ENCODE measurements at places on chromosomes 2 and 18. TPM values are rescaled to one million over a fixed set of nuclear protein-coding genes. Genes with fewer than 3 reads are reported as not detected.

PROM2 gene
- total RNA-seq: not detected

CSRNP3 gene
- not detected for total RNA-seq

NT5C1B gene
- total RNA-seq: not detected

NEU4 gene
- total RNA-seq: 0.25 TPM

POMC gene
- not detected for total RNA-seq

GPR55 gene
- total RNA-seq: not detected

TRIB2 gene
- 0.65 TPM for total RNA-seq

ANKRD62 gene
- not detected for total RNA-seq

RHBDD1 gene
- total RNA-seq: 10.8 TPM

GAL3ST2 gene
- total RNA-seq: 0.33 TPM

HRH4 gene
- total RNA-seq: not detected

CNGA3 gene
- total RNA-seq: not detected

KYNU gene
- total RNA-seq: 252 TPM

TNFAIP6 gene
- total RNA-seq: 1.2 TPM

GDF7 gene
- total RNA-seq: 0.09 TPM

DCDC2C gene
- not detected for total RNA-seq

MOCOS gene
- 2.7 TPM for total RNA-seq

GALNT5 gene
- 2.4 TPM for total RNA-seq

SIGLEC15 gene
- total RNA-seq: not detected

SLC4A3 gene
- total RNA-seq: 3.7 TPM

PTGR3 gene
- 12.7 TPM for total RNA-seq

HSBP1L1 gene
- total RNA-seq: 15.3 TPM

LGALSL gene
- total RNA-seq: 10.1 TPM

GREB1 gene
- total RNA-seq: 3.7 TPM

SCG2 gene
- 1.2 TPM for total RNA-seq

CETN1 gene
- not detected for total RNA-seq

GPR75 gene
- total RNA-seq: 2.0 TPM

SERPINB4 gene
- not detected for total RNA-seq

GKN1 gene
- total RNA-seq: 0.45 TPM

ACP1 gene
- total RNA-seq: 183 TPM

FBLN7 gene
- 0.28 TPM for total RNA-seq

RAB1A gene
- 228 TPM for total RNA-seq

STAT4 gene
- 4.3 TPM for total RNA-seq

LHCGR gene
- not detected for total RNA-seq

RGPD3 gene
- total RNA-seq: 0.20 TPM

FEV gene
- not detected for total RNA-seq

FAP gene
- total RNA-seq: not detected

LYPD6 gene
- 0.19 TPM for total RNA-seq

B4GALT6 gene
- total RNA-seq: 4.8 TPM

LBX2 gene
- 2.9 TPM for total RNA-seq

IL36G gene
- total RNA-seq: not detected

PAX3 gene
- not detected for total RNA-seq

TMEM247 gene
- total RNA-seq: not detected

GPR45 gene
- total RNA-seq: not detected

EFHD1 gene
- total RNA-seq: 1.8 TPM

MC4R gene
- total RNA-seq: not detected
